ENCODE measurements at places on chromosomes 12 and 14.

- DNase-seq: no peak
These were observed 60.2 kb downstream of the ANO2 start for GRCh38 chr12:5884866-5885265.

GRCh38 chr12:114011711-114012110 lies 45.6 kb upstream of the RBM19 start:
- DNase-seq: no peak

- DNase-seq: no peak
These were observed 3.9 kb downstream of the CEP170B start for GRCh38 chr14:104868811-104869572.

DNA sequence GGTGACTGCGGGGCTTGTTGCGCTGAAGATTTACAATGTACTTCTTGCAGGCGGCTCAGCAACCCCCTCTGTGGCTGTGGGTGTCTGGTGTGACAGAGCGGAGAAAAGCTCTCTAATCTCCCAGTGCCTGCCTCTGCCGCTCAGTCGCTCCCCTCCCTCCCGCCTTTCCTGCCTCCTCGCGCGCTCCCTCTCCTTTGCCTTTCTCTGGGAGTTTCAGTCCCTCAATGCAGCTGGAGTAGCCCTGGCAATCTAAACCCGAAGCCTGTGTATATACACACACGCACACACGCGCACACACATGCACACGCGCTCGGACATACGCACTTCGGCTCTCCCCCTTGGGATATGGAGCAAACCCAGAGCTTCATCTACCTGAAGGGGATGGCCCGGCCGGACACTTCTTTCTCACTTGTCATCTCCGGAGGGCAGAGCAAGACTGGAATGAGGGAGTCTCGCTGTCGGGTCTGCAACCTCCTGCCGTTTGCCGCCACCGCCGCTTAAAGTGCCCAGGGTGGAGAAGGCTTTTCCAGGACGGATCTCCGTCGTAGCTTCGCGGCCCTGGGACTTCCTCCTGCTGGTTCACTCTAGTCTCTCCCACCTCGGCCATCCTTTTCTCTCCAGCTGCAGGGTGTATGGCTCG lies 599 bp upstream of the TRHDE start:
- DNase-seq: peak; percentile 22

GRCh38 chr12:6547987-6548386 lies 7.9 kb downstream of the IFFO1 start:
- DNase-seq: peak; percentile 61

DNA sequence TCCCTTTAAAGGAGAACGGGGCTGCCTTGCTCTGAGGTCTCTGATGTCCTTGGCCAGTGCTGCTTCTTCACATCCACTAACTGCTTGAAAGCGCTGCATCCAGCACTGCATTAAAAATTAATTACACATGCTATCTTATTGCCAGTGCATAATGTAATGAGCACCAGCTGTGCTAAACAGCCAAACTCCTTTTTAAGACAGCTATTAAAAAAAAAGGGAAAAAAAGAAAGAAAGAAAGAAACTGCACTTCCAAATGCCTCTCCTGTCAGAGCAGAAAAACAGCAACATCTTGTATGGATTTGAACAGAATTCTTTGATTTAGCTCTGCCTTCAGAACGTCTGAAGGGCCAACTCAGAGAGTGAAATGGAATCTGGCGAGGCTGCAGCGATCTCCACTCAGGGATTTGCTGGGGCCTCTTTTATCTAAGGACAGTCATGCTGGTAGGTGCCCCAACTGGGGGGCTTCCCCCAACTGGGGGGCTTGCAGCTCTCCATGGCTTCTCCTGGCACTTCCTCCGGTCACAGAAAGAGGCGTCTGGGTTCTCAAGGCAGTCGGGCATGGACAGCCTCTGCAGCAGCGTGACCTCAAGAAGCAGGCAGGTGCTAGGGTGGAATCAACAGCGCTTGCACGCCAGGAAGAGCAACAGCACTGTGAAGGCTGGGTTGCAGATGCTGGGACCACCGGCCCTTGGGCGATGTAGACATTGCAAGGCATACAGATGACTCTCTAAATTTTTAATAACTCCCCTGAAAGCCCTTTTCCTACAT lies 46.4 kb downstream of the BCL11B start:
- no peak for DNase-seq

DNA sequence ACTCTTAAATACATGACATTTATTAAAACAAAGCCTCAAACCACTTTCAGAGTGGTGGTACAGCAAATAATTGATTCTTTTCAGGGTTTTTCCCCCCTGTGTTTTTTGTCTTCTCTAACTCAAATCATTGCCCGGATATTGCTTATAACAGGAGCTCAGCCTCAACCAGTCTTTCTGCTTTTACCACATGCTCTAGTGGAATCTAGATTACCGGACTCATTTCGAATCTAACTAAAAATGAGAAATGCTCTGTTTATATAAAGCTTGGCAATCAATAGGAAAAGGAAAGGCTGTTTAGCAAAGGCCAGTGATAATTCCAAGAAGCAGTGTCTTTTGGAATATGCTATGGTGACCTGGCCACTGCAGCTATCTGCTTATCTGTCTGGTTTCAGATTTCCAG lies 161.5 kb downstream of the ETV6 start:
- no peak for DNase-seq

- DNase-seq: peak; percentile 61
These were observed 35.6 kb downstream of the RPS29 start for GRCh38 chr14:49550286-49551184.
